Type B pancreatic cell (in vitro differentiated cells): ENCODE measurements at places on chromosomes 1 and 21.

DNA sequence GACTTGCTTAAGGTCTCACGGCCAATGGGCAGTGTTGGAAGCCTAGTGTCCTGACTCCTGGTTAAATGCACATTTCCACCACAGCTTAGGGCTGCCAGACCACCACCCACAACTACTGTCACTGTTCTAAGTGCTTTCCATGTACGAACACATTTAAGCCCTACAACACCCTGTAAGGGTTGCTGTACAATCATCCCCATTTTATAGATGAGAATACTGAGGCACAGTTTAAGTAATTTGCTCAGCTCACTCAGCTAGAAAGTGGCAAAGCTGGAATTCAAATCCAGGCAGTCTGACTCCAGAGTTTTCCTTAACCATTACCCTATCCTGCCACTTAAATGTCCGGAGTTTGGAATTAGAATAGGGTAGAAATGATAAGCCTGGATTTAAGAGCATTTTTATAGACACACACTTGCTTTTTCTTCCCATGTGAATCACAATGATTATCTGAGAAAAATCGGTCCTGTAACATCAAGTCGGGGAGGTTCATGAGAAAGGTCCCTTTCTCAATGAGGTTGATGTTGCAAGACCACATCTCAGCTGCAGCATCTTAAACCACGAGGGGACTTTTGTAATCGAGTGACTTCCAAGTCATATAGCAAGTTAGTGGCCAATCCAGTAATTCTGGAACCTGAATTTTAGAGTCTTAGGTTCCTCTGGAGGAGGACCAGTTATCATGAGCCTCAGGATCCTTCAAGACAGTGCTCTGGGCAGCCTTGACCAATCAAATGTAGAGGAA lies 8.6 kb downstream of the E2F2 start:
- DNase-seq: no peak

DNA sequence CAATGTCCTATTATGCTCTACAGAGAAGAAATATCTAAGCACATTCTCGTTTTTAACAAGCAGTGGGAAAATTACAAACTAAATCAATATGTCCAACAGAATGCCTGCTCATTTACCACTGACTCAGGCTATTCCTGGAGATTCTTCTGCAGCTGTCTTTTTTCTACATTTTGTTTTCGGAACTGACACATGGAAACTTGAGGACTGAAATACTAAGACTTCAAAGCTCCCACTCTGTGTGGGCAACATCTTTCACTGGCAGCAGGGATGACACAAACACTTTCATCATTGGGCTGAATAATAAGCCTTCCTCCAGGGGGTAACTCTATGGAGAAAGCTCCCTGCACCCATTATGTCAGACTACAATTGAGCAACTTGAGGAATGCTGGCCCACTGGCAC lies 175.5 kb upstream of the NCAM2 start:
- DNase-seq: no peak

DNA sequence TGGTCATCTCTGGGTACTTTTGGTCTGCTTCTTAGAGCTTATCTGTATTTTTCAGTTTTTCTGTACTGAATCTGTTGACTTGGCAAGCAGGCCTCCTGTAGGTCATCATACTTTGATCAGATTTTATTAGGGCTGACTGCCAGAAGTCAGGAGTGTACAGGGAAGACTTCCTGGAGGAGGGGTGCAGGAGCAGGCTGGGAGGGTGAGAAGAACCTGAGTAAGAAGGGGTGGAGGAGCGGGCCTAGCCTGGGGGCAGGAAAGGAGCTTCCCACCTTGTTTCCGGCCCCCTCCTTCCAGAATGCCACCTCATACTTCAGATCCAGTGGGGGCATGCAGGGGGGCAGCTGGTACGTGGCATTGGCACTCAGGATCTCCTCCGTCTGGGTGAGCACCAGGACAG lies 18.3 kb upstream of the IL22RA1 start:
- DNase-seq: no peak

GRCh38 chr1:1315435-1315954 lies 7.1 kb downstream of the PUSL1 start:
- DNase-seq: no peak

DNA sequence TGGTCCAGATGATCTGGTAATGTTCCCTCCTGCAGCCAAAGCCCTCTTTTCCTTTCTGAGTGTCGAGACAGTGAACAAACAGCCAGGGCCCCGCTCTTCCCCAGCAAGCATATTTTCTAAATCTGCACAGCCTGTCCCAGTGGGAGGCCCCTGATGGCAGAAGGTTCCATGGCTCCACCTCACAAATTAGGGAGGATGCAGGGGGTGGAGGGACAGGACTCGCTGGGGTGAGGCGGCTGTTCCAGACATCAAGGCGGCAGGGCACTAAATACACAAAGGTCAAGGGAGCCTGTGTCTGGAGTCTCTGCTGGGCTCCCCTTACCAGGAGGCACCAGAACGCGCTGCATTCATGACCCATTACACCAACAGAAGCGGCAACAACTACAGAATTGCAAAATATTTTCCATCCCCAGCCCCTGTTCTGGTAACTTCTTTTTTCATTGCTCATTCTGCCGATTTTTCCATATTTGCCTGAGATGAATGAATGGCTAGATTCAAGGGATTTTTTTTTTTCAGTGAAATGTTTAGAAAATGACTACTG lies 27.0 kb upstream of the PRELP start:
- DNase-seq: no peak

GRCh38 chr1:95126846-95127245 lies 9.7 kb downstream of the TLCD4 start:
- no peak for DNase-seq

DNA sequence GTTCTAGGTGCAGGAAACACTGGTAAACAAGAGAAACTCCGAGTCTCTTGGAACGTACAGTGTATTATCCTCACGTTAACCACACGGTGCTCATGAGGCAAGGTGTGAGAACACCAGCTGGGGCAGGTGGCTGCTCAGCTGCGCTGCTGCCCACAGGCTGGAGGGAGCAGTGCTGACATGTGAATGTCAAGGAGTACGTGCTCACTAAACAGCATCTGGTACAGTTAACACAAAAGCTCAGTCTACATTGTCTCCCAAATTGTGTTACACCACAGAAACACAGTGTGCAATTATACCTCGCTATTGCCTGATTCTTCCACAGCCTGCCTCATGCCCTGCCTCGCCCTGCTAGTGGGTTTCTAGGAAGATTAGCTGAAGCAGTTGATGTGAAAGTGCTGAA lies 138.4 kb downstream of the GLIS1 start:
- no peak for DNase-seq

DNA sequence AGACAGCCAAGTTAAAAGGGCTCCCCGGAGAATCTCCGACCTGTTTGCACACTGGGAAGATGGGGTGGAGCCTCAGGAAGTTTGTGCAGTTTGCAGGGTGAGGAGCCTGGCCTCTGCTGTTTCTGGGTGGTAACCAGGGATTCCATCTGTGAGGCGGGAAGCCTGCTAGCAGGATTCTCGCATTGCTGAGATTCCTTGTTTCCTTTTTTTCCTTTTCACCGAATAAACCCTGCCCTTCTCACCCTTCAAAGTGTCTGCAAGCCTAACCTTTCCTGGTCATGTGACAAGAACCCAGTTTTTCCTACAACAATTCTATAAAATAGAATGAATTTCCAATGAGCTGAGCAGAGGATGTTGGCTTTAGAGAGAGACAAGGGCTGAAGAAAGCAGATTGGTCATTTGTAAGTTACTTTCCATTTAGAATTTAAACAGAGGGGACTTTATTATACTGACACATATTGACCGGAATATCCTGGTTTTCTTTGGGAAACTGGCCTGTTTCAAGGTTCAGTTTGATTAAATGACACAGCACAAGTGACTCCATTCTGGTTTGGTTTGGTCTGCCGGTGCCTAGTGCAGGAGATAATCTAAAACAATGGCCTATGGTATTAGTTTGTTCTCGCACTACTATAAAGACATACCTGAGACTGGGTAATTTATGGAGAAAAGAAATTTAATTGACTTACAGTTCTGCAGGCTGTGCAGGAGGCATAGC lies 48.7 kb upstream of the DNAH14 start:
- DNase-seq: no peak

DNA sequence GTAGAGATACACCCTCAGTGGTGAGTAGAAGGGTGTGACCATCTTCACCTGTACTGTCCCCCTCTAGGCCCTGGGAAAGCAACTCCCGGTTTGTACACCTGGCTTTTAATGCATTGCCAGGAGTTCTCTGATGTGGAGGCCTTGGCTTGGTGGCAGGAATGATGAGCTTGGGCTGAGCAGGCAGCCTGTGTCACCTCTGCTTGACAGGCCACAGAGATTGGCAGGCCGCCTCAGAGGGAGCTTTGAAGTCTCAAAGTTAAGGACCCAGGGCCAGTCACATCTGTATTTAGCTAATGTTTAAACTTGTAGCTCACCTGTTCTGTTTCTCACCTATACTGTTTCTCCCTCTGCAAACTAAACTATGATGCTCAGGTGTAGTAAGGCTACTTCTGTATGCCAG lies 28.5 kb downstream of the HUNK start:
- DNase-seq: no peak

DNA sequence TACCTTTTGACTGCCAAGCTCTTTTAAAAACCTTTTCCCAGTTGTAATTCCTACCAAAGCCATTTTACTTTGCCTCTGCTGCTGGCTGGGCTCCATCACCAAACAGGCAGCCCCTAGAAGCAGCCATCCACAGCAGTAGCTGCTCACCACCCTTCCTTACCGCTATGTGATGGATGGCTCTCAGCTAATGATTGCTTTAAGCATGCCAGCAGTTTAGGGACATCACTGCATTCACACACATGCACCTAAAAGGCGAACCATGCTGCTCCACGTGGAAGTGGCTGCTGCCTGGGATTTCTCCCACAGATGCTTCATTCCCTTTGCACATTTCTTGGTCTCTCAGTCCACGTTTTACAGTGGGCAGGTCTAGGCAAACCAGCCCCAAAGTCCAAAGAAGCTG lies 46.3 kb upstream of the PDE9A start:
- no peak for DNase-seq

DNA sequence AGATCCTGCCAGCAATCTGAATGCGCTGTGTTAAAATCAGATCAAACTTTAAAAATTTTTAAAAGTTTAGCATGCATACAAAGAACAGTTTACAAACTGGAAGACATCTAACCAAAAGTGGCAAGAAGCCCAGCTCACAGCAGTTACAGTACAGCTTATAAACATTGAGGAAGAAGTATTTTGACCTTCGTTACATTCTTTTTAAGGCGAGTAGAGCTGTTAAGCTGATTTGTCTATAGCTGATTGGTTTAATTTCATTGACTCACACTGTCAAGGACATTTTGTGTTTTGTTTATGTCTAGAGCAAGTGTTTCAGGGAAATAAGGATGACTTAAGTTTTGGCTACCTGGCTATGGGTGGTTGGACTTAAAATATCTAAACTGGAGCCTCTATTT lies 3.0 kb upstream of the PGM1 start:
- no peak for DNase-seq

GRCh38 chr1:157512036-157512969 lies 40.0 kb downstream of the FCRL5 start:
- DNase-seq: no peak

- DNase-seq: no peak
Measured at GRCh38 chr1:21255943-21256320, 34.3 kb downstream of the ECE1 start.

DNA sequence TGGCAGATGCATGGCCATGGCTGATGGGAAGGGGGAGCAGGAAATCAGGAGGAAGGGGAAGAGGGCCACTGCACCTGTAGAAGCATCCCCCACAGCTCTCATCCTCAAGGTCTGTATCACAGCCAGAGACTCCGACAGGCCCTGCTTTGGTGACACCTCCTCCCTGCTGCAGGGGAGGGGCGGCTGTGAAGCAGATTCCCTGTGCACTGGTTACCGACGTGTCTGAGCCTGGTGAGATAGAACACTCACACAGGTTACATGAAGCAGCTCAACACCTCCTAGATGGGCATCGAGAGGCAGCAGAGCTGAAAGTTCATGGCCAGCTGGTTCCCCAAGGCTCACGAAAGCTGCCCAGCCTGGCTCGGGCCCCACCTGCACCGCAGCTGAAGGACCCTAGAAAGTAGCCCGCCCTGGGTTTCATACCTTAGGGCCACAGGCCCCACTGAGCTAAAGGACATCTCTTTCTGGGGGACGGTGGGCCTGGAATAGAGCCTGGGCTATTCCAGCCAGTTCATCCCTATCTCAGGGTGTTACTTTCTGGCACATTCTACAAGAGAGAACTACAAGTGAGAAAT lies 30.2 kb upstream of the AJAP1 start:
- DNase-seq: no peak

DNA sequence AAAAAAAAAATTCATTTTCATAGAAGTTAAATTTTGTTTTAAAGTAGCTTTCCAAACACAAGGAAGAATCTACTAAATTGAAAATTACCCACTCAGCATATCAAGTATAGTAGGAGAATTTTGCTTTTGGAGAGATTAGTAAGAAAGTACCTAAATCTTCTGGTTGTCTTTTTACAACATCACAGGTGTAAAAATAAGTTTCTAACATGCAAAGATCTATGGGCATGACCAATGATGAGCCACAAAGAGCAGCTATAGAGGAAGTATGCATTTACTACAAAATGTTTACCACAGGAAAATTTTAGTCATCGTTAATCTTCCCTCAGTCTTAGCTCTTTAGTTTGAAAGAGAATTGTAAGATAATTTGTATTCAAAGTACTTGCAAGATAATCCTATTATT lies 28.1 kb downstream of the ANGPTL3 start:
- no peak for DNase-seq

- DNase-seq: no peak
Measured at GRCh38 chr1:205774198-205775014, 876 bp downstream of the RAB29 start.

- no peak for DNase-seq
Measured at GRCh38 chr1:193537266-193538002, 351.0 kb upstream of the B3GALT2 start.

GRCh38 chr1:153339802-153340201 lies 8.8 kb downstream of the PGLYRP4 start:
- DNase-seq: no peak

DNA sequence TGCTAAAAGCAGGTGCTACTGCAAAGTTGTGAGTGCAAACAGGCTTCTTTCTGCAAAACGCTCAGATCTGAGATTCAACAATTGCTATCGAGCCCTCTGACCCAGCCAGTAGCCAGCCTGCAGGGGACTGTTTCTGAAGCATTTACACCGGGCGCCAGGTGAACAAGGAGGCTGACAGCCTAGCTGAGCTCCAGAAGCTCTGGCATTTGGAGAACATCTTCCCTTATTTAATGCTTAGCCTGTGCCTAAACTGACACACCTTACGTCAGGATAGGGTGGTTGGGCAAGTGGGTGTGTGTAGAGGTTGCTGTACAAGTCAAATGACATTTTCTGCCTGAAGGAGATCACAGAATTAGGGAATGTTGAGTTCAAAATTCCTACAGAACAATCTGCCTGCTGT lies 15.8 kb upstream of the PLA2G2C start:
- no peak for DNase-seq
